ENCODE measurements at places on chromosomes 16 and 17. TPM values are rescaled to one million over a fixed set of nuclear protein-coding genes. Genes with fewer than 3 reads are reported as not detected.

The ZNF594 gene
- 7.1 TPM for total RNA-seq

The CLEC18A gene
- total RNA-seq, result 1.8 TPM

GRCh38 chr17:40356990-40357881 is 7.3 kb downstream of the GJD3 start:
- H3K36me3 ChIP-seq, result peaks cover 51% of the 10 kb centered on the region
- DNase-seq, result peak; percentile 58
- H3K27ac ChIP-seq, result peak overlapping the region; percentile 45
- H3K4me3 ChIP-seq, result no peak overlapping the region
- no peaks in the 10 kb centered on the region for H3K4me1 ChIP-seq

DNA sequence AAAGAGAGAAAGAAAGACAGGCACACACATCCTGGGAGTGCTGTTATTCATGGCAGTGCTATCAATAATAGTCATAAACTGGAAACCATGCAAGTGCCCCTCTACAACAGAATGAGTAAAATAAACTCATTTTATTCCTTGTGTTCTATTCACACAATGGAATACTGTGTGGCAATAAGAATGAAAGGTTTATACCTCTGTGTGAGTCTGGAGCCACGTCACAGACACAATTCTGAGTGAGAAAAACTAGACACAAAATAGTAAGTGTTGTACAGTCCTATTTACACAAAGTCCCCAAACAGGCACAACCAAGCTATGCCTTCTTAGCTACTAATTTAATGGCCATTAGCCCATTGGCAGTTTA is 429.7 kb downstream of the SLC39A11 start:
- no peaks in the 10 kb centered on the region for H3K27me3 ChIP-seq
- no peak for DNase-seq
- H3K36me3 ChIP-seq, result no peaks in the 10 kb centered on the region
- H3K4me3 ChIP-seq, result no peak overlapping the region

DNA sequence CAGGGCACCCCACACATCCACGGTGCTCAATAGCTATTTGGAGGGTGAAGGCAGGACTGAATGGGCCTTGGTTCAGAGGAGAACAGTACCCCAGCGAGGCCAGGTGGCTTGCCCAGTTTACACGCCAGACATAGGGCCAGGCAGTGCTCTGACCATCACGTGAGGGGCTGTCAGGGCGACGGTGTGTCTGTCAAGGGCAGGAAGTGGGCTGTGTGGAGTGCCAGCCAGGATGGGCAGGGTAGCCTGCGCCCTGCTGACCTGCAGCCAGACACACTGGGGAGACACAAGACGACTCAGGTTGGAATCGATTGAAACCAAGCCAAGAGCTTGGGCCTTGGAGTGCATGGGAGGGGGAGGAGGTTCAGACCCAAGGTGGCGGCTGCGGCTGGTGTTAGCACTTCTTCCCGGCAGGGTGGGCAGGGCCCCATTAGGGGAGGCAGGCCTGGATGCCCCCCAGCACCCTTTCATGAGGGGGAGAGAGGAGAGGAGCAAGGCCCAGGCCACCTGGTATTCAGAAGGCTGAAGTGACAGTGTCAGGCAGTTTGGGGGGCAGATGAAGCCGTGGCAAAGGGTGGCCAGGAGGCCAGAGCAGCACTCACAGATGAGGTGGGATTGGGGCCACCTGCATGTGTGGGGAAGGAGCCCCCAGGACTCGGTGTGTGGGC is 68.2 kb downstream of the SREBF1 start:
- H3K36me3 ChIP-seq, result peaks cover 10% of the 10 kb centered on the region
- DNase-seq, result no peak
- H3K4me3 ChIP-seq, result no peak overlapping the region
- H3K27me3 ChIP-seq, result no peaks in the 10 kb centered on the region
- peaks cover 10% of the 10 kb centered on the region for H3K4me1 ChIP-seq

The NACA2 gene
- not detected for total RNA-seq

The ALDH3A1 gene
- total RNA-seq, result 1.2 TPM

- H3K4me3 ChIP-seq, result peak overlapping the region; percentile 37
- no peaks in the 10 kb centered on the region for H3K27me3 ChIP-seq
- peak overlapping the region; percentile 90 for H3K27ac ChIP-seq
These were observed 10.7 kb upstream of the SLC16A5 start for GRCh38 chr17:75077072-75077495.

The KRT33B gene
- not detected for total RNA-seq

DNA sequence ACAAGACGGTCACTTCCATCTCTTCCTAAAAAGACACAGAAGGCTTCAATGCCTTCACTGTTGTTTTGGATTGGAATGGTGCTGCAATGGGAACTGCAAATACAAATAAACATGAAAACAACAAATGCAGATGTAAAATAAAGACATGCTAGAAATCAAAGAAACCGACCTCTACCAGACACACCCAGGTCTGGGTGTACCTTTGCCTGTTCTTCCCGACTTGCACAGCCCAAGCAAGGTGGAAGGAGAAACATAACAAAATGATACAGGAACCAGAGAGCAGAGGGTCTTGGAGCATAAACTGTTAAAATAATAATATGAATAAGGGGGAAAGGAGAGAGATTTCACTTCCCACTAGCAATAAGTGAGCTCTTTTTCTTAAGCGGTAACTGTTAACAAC is 17.3 kb downstream of the RFFL start:
- no peak overlapping the region for H3K4me3 ChIP-seq
- no peaks in the 10 kb centered on the region for H3K36me3 ChIP-seq
- peaks cover 6% of the 10 kb centered on the region for H3K4me1 ChIP-seq
- no peaks in the 10 kb centered on the region for H3K27me3 ChIP-seq

- no peak for DNase-seq
- peaks cover 18% of the 10 kb centered on the region for H3K27me3 ChIP-seq
- H3K36me3 ChIP-seq, result no peaks in the 10 kb centered on the region
- no peak overlapping the region for H3K27ac ChIP-seq
These were observed 129.4 kb upstream of the SEC14L1 start for GRCh38 chr17:77011173-77012011.

DNA sequence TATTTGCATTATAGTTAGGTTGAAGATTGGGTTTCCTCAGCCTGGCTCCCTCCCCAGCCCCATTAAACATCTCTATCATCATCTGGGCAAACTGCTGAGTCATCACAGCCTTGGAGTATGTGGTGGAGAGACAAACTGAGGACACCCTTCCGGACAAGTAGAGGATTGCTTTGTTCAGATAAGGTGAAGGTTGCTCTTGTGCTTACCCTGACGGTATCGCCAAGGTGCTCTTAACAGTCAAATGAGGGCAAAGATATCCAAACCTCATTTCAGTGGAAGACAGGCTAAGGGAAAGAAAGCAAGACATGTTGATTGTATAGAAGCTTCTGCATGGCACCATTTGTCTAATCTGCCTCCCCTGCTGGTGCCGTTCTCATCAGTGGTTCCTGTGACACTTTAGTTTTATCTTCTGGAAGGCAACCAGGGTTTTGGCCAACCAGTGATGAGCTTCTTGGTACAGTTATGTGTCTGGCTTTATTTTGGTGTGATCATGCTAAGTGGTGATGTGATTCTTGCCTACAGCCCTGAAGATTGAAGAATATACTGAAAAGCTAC is 56.9 kb upstream of the LGALS9 start:
- H3K4me1 ChIP-seq, result peaks cover 29% of the 10 kb centered on the region
- no peaks in the 10 kb centered on the region for H3K36me3 ChIP-seq
- no peaks in the 10 kb centered on the region for H3K27me3 ChIP-seq

GRCh38 chr16:31072540-31073141 is 1.4 kb downstream of the ZNF668 start:
- H3K4me3 ChIP-seq, result peak overlapping the region; percentile 84
- H3K36me3 ChIP-seq, result no peaks in the 10 kb centered on the region
- DNase-seq, result no peak

GRCh38 chr16:8370374-8371270 is 219.7 kb downstream of the TMEM114 start:
- DNase-seq, result no peak
- H3K27ac ChIP-seq, result no peak overlapping the region
- H3K4me1 ChIP-seq, result no peaks in the 10 kb centered on the region
- H3K27me3 ChIP-seq, result no peaks in the 10 kb centered on the region
- no peak overlapping the region for H3K4me3 ChIP-seq
- H3K36me3 ChIP-seq, result no peaks in the 10 kb centered on the region

The GDPD1 gene
- 4.8 TPM for total RNA-seq

The C17orf113 gene
- total RNA-seq, result 1.2 TPM

DNA sequence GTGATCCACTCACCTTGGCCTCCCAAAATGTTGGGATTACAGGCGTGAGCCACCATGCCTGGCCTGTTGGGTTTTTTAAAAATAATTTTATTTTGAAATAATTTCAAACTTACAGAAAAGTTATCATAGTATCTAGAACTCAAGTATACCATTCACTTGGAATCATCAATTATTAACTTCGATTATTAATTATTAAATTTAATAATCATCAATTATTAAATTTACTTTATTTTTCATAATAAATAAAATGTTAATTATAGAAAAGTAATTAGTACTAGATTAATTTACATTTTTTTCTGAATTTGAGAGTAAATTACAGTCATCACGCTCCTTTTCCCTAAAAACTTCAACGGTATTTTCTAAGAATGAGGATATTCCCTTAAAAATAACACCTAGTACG is 13.7 kb upstream of the SKAP1 start:
- no peaks in the 10 kb centered on the region for H3K4me1 ChIP-seq
- no peak for DNase-seq
- no peaks in the 10 kb centered on the region for H3K36me3 ChIP-seq
- H3K27me3 ChIP-seq, result no peaks in the 10 kb centered on the region
- H3K4me3 ChIP-seq, result no peak overlapping the region

The ODAD4 gene
- 3.2 TPM for total RNA-seq

GRCh38 chr16:73034374-73034773 is 13.6 kb downstream of the ZFHX3 start:
- peaks cover 36% of the 10 kb centered on the region for H3K4me1 ChIP-seq
- H3K27ac ChIP-seq, result no peak overlapping the region
- no peak for DNase-seq
- no peak overlapping the region for H3K4me3 ChIP-seq

GRCh38 chr17:7466639-7467341 is 12.6 kb downstream of the ZBTB4 start:
- peak; percentile 73 for DNase-seq
- H3K27ac ChIP-seq, result peak overlapping the region; percentile 78
- no peak overlapping the region for H3K4me3 ChIP-seq
- peaks cover 38% of the 10 kb centered on the region for H3K36me3 ChIP-seq
- H3K4me1 ChIP-seq, result peaks cover 8% of the 10 kb centered on the region
- no peaks in the 10 kb centered on the region for H3K27me3 ChIP-seq

The RASL10B gene
- total RNA-seq, result 0.52 TPM

DNA sequence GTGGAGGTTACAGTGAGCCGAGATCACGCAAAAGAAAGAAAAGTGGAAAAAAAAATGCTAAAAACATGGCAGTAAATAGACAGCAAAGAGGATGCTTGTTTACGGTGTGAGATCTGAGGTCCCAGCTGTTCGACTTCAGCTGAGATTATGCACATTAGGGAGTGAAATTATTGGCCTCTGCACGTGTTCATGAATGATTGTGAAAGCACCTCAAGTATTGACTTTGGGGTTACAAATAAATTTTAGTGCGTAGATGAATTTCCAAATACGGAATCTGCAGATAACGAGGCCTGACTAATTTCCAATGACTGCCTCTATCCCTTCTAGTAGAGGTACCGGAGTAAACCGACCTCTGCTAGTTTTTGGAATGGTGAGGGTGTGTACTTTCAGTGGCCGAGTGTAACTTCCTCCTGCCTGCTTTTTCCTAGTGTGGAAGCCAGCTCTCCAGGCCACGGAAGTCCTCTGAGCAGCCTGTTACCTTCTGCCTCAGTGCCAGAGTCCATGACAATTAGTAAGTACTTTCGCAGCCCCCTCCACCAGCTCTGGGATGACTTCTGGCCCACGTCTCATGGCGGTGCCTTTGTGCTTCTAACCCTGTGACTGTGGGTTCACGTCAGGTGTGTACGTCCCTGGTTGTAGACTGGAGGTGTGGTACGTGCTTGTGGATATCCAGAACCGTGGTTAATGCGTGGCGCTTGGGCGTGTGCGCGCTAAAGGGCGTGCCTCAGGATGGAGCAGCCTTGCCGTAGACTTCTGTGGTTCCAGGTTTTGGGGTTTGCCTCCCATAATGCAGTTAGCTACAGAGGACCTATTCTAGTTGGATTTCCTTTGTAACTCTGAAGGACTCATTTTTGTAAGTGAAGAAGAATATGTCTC is 102.1 kb downstream of the SNX29 start:
- no peaks in the 10 kb centered on the region for H3K36me3 ChIP-seq
- peak; percentile 41 for DNase-seq
- H3K27ac ChIP-seq, result peak overlapping the region; percentile 65
- no peak overlapping the region for H3K4me3 ChIP-seq
- peaks cover 3% of the 10 kb centered on the region for H3K4me1 ChIP-seq
- no peaks in the 10 kb centered on the region for H3K27me3 ChIP-seq

GRCh38 chr16:87203060-87203656 is 114.0 kb downstream of the C16orf95 start:
- no peak overlapping the region for H3K27ac ChIP-seq

The ZNF624 gene
- total RNA-seq, result 3.6 TPM

DNA sequence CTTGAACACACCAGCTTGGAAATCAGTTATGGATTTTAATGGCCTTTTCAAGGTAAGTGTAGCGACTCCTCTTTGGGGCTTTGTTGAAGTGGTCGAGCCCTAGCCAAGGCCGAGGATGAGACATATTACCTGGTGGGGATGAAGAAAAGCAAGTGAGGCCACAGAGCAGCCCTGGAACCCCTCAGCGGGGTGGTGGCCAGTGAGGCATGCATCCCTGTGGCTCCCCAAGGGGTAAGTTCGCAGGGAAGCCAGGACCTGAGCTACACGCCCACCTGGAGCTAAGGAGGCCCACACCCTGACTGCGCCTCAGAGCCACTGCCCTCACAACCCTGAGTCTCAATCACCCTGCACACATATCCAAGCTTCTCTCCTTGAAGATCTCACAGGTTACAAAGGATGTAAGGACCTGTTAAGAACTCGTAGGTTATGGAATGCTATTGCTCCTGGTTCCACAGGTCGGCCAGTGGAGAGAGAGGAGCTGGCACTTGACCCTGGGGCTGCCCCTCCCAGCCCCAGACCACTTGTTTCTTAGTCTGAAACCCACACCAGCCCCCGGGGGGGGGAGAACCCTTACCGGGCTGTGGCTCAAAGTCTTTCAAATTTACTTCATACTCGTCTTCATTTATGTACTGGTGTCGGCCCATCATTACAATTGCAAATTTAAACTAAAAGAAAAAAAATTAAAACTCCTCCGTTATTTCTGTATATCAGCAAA is 12.0 kb downstream of the LITAFD start:
- H3K27ac ChIP-seq, result no peak overlapping the region
- H3K4me3 ChIP-seq, result no peak overlapping the region
- DNase-seq, result no peak

GRCh38 chr17:35900280-35900679 is 20.1 kb upstream of the CCL5 start:
- H3K36me3 ChIP-seq, result no peaks in the 10 kb centered on the region
- no peaks in the 10 kb centered on the region for H3K27me3 ChIP-seq
- no peak overlapping the region for H3K4me3 ChIP-seq
- H3K27ac ChIP-seq, result no peak overlapping the region
- no peak for DNase-seq

The TAC4 gene
- not detected for total RNA-seq

GRCh38 chr17:27939474-27940465 is 46.6 kb upstream of the LYRM9 start:
- H3K27me3 ChIP-seq, result no peaks in the 10 kb centered on the region
- H3K4me3 ChIP-seq, result no peak overlapping the region
- no peak overlapping the region for H3K27ac ChIP-seq
- no peaks in the 10 kb centered on the region for H3K4me1 ChIP-seq

- no peak for DNase-seq
- H3K27ac ChIP-seq, result no peak overlapping the region
- no peaks in the 10 kb centered on the region for H3K27me3 ChIP-seq
- H3K4me1 ChIP-seq, result peaks cover 25% of the 10 kb centered on the region
- H3K4me3 ChIP-seq, result no peak overlapping the region
- H3K36me3 ChIP-seq, result no peaks in the 10 kb centered on the region
These were observed 159.1 kb upstream of the PLCG2 start for GRCh38 chr16:81620029-81620428.

The TMEM88 gene
- total RNA-seq, result 5.7 TPM

The NKD1 gene
- 12.5 TPM for total RNA-seq

Data from left lung (tissue), 14 donors.